ENCODE measurements at places on chromosomes 5 and 9. TPM values are rescaled to one million over a fixed set of nuclear protein-coding genes. Genes with fewer than 3 reads are reported as not detected.

DNA sequence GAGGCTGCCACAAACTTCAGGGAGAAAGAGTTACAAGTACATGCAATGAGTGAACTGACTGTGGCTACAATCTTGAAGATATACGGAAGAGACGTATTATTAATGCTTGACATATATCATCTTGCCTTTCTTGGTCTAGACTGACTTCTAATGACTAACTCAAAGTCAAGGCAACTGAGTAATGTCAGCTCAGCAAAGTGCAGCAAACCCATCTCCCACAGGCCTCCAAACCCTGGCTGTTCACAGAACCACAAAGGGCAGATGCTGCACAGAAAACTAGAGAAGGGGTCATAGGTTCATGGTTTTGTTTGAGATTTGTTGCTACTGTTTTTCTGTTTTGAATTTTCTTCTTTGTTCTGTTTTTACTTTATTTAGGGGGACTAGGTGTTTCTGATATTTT is 21.0 kb downstream of the IL7R start:
- DNase-seq, result no peak

The TSLP gene
- 0.43 TPM for polyA plus RNA-seq

- DNase-seq, result no peak
Measured at GRCh38 chr9:130192382-130192999, 20.3 kb downstream of the NCS1 start.

The ANKRD20A1 gene
- not detected for polyA plus RNA-seq

DNA sequence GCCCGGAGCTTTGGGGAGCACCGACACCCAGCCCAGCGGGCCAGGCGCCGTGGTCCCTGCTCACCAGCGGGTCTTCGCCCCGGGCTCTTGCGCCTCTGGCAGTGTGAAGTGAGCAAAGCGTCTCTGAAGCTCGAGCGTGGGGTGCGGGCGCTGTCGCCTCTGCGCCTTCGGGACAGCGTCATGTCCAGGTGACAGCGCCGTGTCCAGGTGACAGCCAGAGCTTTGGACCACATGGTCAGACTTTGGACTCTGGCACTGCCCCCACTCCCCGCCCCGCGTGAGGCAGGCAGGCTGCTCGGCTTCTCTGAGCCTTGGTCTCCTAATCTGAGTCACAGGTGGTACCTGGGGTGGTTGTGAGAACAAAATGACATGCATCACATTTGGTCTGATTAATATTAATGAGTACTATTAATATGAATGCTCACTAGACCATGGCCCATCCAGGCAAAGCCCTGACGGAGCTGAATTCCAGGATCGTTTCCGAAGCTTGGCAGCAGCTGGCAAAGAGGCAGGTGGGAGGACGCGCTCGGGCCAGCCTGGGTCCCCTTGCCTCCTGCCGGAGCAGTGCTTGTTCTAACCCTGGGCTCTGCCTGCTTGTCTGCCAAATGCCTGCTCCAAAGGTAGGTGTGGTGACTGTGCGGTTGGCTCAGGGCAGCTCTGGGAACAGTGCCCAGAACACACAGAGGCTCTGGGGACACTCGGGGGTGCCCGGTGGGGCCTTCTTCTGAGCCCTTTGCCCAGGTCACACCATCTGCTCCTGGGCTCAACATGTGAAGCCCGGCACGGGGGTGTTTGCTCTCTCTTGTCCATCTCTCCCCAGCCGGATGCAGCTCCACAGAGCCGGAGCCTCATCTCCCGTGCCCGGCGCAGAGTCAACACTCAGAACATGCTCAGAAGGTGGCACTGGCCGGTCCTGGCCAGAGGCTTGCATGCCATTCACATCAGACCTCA is 157.1 kb downstream of the OLFM1 start:
- DNase-seq, result no peak

The STPG3 gene
- not detected for polyA plus RNA-seq

DNA sequence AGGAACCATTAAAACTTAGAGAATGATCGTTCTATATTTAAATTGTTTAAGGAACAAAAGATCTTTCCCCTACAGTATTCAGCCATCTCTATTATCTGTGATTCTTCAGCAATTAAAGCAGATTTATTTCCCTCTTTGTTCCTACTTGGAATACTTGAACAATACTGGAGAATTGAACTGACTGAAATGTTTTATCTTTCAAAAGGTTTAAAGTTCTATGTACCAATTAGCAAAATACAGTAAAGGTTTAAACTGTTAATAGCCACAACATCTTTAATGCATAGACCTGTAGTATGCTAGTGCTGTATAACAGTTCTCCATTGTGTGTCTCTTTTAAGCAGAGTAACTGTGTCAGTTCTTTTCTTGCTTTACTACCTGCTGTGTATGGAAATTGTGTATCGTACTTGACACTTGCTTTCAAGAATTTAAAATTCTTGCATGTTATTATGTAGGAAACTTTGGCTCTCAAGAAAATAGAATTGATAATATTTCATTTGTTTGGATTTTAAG is 54.0 kb downstream of the NDUFS4 start:
- no peak for DNase-seq

The PLEKHG4B gene
- polyA plus RNA-seq, result 0.39 TPM

GRCh38 chr9:124518116-124518515 is 10.9 kb upstream of the NR5A1 start:
- DNase-seq, result no peak

Measured in hindlimb muscle (tissue), 1 donor.